ENCODE measurements at places on chromosomes 7 and 10.

DNA sequence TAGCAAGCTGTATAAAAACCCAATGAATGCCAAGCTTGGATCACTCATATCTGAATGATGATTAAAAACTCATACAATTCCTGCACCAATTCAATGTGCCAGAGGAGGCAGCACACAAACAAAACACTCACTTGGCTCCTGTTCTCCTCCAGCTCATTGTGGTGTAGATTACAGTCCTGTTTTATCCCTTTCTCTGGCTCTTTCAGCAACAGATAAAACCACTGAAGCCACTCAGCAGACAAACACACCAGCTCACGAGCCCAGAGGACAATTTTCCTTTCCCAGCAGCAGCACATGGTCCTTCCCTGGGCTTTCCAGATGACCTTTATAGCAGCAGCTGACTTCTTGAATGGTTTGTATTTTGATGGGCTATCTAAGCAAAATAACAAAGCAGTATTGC lies 107.3 kb upstream of the STARD3NL start:
- DNase-seq: no peak

DNA sequence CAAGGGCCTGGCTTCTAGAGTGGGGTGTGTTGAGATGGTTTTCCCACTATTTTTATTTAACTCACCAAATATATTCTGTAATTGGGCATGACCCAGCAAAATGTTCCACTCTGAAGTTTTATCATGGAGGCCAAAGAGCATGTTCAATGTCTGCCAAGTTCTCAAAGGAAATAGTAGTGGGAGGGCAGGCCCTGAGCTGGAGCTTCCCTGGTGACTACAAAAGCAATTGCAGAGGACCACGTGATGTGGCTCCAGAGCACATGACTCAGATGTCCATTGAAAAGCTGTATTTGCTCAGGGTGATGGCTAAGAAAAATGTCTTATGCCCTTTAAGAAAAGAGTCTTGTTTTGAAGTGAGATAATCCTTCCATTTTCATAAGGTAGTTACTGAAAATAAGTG lies 1024.8 kb downstream of the LRMDA start:
- DNase-seq: no peak

GRCh38 chr7:70165477-70166170 lies 567.3 kb downstream of the AUTS2 start:
- DNase-seq: no peak

DNA sequence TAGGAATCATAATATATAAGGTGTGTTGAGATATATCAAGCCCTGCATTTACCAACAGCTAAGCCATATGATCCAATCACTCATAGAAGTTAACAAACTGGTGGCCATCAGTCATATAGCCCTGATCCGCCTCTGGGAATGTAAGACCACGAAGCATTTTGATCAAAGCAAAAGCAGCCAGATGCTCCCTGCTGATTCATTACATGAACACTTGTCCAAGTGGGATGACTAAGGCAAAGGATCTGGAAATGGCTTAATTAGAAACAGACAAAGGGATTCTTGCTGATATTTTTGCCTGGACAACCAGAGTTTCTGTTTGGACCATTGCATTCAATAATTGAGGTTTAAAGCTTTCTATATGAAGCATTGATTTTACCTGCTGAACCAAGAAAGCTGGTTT lies 535.5 kb downstream of the GPAM start:
- no peak for DNase-seq

DNA sequence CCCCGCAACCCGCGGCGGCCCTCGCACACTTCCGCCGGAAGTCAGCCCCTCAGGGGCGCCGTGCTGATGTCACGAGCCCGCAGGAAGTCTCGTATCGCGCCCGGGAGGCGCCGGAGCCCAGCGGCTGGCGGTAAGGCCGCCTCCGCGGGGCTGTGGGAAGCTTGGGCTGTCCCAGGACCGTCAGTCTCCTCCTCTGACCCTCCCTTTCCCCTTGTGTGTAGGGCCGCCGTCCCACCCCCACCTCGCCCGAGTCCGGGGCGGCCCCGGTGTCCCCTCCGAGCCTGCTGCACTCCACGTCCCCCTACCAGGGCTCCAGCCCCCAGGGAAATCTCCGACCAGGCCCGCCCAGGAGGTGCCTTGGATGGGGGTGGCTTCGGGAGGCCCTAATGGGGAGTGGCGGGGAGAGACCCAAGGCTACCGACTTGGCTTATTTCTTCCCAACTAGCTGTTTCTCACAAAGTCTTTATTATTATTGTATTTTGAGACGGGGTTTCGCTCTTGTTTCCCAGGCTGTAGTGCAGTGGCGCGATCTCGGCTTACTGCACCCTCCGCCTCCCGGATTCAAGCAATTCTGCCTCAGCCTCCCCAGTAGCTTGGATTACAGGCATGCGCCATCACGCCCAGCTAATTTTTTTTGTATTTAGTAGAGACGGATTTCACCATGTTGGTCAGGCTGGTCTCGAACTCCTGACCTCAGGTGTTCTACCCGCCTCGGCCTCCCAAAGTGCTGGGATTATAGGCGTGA lies at the start of gene ZDHHC4:
Gene ZDHHC4 (plus strand): TSS at position 86 of the 745 bp plus-strand sequence. CDS start 3,108 bp downstream, outside the sequence.
- DNase-seq: peak; percentile 82

GRCh38 chr7:47252675-47253074 lies 329.2 kb downstream of the TNS3 start:
- no peak for DNase-seq
